ENCODE measurements at places on chromosomes 2 and 18.

- no peak for DNase-seq
Measured at GRCh38 chr2:166610913-166611305, 116.9 kb upstream of the SCN7A start.

DNA sequence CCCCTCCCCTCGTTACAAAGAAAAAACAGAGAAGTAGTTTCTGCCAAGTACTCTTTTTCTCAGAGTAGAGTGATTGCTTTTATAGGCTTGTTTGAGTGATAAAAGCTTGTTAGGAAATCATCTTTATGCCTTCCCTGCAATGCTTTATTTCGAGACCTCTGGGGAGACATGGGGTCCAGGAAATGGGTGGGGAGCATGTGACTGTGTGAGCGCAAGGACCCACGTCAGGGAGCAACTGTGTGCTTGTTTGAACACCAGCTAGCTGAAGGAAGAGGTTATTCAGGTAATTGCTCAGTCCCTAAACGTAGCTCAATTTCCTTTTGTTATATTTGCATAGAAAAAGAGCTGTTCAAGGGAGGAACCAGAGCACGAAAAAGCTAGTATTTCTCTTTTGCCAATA lies 187.3 kb downstream of the FAM210A start:
- DNase-seq = no peak

DNA sequence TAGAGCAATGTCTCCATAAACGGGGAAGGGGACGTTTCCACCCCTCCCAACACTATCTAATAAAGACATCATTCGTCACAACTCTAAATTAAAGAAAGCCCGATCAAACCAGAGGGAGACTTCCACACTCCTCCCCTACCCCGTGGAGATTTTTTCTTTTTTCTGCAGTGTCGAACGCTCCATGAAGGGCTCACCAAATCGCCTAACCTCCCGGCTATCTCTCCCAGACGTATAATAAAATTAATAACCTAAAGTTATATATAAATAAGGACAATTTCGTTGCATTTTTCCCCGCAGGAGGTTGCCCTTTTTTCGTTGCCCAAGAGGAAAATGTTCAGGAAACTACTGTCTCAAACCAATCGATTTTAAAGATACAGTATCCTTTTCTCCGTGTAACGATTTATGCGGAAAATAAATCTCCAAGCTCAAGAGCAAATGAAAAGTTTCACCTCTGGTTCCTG lies 2.4 kb downstream of the EVX2 start:
- DNase-seq = no peak

DNA sequence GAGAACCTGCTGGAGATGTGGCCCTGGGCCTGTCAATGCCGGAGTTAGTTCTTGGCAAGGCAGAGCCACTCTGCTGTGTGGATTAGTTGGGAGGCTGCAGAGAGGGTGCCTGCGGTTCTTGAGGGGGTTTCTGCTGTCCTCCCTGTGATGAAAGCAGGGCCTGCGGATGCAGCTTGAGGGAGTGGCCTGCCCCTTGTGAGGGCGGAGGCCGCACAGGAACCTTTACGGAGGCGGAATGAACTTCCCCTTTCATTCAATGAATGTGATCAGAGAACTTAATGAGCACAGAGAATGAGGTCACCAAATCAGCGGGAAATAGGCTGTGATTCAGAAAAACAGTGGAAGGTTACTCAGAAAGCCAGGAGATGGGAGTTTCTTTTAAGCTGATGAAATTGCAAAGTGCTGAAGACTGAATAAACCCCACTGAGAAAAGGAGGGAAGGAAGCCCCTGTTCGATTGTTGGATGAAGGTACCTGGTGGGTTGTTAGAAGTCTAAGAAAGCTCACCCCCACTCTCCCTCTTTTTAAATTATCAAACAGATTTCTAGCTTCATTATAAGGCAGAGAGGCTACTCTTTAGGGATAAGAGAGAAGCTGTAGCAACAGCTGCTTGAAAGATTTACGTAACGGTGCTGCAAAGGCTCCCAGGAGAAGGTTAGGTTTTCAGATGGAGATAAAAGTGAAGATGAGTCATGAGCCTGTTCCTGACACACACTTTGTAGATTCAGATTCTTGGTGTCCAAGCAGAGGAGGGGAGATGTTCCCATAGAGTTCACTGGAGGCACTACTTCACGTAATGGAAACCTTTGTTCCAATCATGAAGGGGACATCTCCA lies 47.4 kb downstream of the VWA3B start:
- no peak for DNase-seq
